SK-N-MC (cell line): ENCODE measurements at places on chromosomes 2 and 18.

DNA sequence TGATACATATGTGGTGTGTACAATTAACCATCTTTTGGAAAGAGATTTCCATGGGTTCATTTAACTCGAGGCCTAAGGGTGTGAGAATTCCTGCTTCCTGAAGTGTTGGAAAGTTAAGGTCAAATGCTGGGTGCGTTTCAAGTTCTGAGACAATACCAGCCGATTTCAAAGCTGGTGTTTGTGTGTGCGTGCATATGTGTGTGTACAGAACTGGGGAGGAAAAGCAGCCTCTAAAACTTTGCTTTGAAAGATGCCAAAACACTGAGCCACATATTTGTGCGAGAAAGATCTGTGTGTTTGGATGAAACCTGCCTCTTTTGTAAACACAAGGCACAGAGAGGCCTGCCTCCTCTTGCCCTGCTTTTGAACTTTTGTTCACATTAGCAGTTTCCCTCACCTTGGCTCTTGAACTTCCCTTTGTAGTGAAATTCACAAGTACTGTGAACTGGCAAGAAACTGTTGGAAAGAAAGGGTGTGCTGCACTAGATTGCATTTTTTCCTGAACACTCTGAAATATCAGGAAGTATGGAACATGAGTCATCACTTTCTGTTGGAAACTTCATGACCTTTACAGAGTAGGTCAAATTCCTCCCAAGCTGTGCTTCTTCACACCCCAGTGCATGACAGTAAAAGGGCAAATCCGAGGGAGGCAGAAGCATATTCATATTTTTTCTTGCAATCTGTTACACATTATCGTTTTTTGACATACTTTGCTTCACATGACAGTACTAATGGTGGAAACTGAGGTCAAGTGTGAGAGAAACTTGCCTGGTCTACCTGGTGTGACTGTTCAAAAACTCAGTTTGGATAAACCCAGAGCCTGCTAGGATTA is 20.0 kb upstream of the CAVIN2 start:
- DNase-seq: no peak

- DNase-seq: no peak
Observed at GRCh38 chr2:168490946-168491605, 35.0 kb downstream of the CERS6 start.

GRCh38 chr18:77249569-77250500 is at the start of gene GALR1:
Gene GALR1, plus strand, starts transcription at chr18:77249848. Its CDS starts 701 bp downstream, at chr18:77250549.
- no peak for DNase-seq

DNA sequence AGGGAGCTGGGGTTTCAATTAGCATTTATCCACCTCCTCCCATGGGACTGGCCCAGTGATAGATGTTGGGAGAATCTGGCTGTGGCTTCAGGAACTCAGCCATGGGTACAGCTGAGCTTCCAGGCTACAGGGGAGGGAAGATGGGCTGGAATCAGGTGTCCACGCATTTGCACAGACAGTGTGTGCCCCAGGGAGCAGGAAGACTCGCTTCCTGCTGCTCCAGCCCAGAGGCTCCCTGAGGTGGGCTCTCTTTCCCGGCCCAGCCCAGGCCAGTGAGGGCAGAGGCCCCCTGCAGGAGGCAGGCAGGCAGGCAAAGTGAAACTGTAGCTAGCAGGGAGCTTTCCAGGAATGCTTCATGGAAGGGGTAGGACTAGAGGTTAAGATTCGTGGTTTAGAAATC is 28.7 kb downstream of the DYSF start:
- no peak for DNase-seq

- no peak for DNase-seq
Observed at GRCh38 chr2:234836271-234836670, 115.5 kb upstream of the SH3BP4 start.

GRCh38 chr2:6398421-6398820 is 467.3 kb downstream of the CMPK2 start:
- no peak for DNase-seq

- DNase-seq: no peak
Observed at GRCh38 chr2:30694286-30695055, 112.8 kb downstream of the CAPN13 start.

GRCh38 chr18:46155641-46156051 is 51.5 kb downstream of the HAUS1 start:
- DNase-seq: no peak

DNA sequence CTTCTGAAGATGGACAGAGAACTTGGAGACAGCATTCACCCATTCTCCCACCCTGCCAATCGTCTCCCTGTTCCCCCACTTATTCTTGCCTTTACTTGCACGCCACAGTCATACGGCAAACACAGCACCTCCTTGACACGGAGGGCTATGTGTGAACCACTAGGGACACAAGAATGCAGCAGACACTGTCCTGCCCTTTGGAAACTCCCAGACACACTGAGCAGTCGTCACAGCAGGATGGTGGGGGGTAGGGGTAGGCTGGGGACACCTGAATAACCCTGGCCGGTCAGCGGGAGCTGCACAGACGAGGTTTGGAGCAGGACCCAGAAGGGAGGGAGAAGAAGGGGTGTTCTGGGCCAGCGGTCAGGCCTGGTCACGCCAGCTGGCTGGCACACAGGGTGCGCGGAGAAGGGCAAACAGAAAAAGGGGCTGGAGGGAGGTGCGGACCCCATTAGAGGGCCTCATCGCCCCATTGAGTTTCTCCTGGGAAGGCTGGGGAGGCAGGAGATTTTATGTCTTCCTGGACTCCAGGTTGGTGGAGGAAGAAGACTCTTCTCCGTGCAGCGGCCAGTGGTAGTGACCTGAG is 40.0 kb upstream of the FOSL2 start:
- no peak for DNase-seq
